ENCODE measurements at places on chromosomes 12 and 14.

- DNase-seq: no peak
Measured at GRCh38 chr12:41920355-41920754, 224.3 kb downstream of the GXYLT1 start.

GRCh38 chr12:98469109-98469508, 46.3 kb upstream of the TMPO start:
- DNase-seq: no peak

DNA sequence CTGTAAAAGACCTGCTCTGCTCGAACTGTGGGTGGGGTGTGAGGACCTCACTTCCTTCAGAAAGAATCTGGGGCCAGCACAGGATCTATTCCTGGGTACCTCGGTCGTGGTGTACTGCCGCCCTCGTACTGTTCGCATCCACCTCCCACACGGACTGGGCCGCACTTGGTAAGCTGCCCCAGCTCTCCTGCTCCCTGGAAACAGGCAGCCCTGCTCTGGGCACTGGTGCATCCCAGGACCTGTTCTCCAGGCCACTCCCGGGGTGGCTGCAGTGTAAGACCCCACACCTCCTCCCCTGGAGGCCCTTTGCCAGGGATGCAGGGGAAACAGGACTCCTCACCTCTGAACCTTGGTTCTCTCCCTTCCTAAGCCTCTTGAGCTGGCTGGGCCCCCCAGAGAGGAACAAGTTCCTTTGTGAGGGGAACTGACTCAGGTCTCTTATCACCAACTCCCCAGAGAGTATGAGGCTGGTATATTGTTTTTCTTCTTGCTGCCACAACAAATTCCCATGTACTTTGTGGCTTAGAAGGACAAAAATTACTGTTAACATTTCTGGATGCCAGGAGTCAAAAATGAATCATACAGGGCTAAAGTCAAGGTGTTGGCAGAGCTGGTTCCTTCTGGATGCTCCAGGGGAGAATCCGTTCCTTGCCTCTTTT, 276.5 kb downstream of the NUAK1 start:
- no peak for DNase-seq

GRCh38 chr14:59177262-59177661, 11.2 kb upstream of the DAAM1 start:
- no peak for DNase-seq

DNA sequence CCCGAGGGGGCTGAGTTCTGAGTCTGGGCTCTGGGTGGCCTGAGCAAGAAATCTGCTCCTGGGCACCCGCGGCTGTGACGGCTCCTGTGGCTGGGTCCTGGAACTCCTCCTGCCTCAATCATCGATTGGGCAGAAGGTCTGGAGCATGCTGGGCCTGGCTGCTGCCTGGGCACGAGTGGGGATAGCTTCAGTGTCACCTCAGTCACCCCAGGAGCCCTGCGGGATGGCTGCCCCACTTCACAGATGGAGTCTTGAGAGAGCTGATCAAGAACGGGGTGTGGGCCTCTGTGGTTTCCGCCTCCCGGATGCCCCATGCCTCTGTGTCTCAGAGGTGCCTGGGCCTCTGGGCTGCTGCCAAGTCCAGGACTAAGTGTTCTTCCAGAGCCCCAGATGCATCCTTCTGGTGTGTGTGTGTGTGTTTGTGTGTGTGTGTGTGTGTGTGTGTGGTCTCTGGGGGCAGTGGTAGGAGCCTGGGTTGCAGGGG, 185.6 kb upstream of the C14orf180 start:
- peak; percentile 46 for DNase-seq

GRCh38 chr12:83172441-83172840, 485.7 kb downstream of the TMTC2 start:
- DNase-seq: no peak

GRCh38 chr12:1614360-1614759, 14.7 kb upstream of the WNT5B start:
- DNase-seq: no peak

GRCh38 chr14:104870368-104871144, 5.5 kb downstream of the CEP170B start:
- peak; percentile 60 for DNase-seq

GRCh38 chr14:75040507-75040906, 10.8 kb downstream of the MLH3 start:
- DNase-seq: no peak

- DNase-seq: no peak
Measured at GRCh38 chr12:105204916-105205315, 31.1 kb downstream of the APPL2 start.

- DNase-seq: no peak
Measured at GRCh38 chr12:75751769-75752471, 240.5 kb upstream of the KRR1 start.

- DNase-seq: no peak
Measured at GRCh38 chr14:51792809-51793208, 67.6 kb upstream of the GNG2 start.

DNA sequence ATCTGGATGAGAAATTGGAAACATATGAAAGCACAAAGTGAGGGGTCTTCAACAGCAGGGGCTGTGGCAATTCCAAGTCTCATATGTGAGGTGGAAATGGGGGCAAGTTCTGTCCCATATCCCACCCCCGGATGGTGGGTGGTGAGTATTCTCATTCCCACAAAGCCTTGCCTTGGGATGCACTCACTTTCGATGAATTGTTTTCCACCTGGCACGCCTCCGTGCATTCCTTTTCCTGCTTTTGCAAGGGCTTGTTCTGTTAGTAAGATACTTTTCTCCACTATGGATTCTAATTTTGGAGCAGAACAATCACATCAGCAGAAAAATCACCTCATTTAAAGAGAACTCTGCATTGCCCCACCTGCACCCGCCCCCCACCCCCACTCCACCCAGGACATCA, 3.1 kb downstream of the LACRT start:
- no peak for DNase-seq

GRCh38 chr12:18562531-18562930, 175.3 kb downstream of the PLCZ1 start:
- no peak for DNase-seq

- no peak for DNase-seq
Measured at GRCh38 chr14:65810322-65810721, 397.8 kb downstream of the FUT8 start.

- no peak for DNase-seq
Measured at GRCh38 chr14:51707327-51707726, 55.6 kb downstream of the FRMD6 start.

DNA sequence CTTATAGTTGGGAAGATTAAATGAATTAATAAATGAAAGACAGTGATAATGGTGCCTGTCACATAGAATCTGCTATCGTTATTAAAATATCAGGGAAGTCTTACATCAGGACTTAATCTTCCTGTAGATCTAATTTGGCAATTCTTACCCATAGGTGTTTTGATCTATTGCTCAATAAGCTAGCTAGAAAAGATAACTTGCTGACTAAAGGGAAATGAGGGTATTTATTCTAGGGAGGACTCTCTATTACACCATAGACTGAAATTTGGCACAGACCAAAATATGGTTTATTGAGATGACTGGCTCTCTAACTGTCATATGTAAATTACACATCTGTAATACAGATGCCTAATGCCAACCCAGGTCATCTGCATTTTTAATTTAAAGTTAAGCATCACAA, 11.5 kb downstream of the HAL start:
- DNase-seq: no peak

GRCh38 chr14:68796418-68797101, 3.7 kb upstream of the ZFP36L1 start:
- DNase-seq: no peak

- DNase-seq: no peak
Measured at GRCh38 chr12:32821710-32822109, 66.0 kb upstream of the YARS2 start.

- no peak for DNase-seq
Measured at GRCh38 chr14:79855789-79856188, 355.5 kb downstream of the DIO2 start.

DNA sequence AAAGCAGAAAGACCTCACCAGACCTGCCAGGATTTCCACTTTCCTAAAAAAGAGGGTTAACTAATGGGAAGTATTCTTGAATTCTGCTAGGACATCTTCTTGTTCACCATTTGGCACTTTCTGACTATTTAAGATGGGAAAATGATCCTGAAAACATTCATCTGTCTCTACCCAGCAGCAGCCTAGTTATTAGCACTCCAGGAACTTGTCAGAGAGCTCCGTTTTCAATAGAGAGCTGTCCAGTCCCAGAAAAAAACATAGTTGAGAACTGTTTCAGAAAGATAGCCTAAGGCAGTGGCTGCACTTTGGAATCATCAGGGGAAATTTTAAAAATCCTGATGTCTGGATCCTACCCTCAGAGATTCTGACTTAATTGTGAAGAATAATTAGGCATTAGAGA, 22.1 kb upstream of the CEP83 start:
- no peak for DNase-seq

- peak; percentile 13 for DNase-seq
Measured at GRCh38 chr14:52067873-52068614, 815 bp downstream of the NID2 start.

DNA sequence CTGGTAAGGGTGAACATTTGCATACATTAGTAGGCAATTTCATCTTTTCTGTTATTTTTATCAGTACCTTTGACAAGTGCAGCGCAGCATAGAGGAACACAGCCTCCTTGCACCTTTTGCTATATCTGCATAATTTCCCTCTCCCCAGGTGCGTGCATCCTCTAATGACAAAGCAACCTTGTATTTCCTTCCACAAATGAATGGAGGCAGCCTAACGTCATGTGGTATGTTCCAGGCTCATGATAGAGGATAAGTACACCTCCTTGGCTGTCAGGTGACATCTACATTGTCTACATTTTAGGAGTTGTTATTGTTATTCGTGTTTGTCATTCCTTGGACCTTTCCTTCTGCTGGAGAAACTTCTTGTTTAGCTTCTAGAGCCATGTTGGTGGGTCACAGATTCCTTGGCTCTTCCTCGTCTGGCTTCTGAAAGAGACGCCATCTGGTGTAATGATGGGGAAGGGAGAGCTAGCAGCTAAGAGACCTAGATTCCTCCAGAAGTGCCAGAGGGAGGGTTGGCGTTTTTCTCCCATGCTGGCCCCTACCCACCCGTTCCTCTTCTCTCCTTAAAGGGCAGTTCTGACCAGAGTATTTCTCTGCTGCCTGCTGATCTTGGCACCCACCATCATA, 37.0 kb downstream of the EVL start:
- DNase-seq: no peak

DNA sequence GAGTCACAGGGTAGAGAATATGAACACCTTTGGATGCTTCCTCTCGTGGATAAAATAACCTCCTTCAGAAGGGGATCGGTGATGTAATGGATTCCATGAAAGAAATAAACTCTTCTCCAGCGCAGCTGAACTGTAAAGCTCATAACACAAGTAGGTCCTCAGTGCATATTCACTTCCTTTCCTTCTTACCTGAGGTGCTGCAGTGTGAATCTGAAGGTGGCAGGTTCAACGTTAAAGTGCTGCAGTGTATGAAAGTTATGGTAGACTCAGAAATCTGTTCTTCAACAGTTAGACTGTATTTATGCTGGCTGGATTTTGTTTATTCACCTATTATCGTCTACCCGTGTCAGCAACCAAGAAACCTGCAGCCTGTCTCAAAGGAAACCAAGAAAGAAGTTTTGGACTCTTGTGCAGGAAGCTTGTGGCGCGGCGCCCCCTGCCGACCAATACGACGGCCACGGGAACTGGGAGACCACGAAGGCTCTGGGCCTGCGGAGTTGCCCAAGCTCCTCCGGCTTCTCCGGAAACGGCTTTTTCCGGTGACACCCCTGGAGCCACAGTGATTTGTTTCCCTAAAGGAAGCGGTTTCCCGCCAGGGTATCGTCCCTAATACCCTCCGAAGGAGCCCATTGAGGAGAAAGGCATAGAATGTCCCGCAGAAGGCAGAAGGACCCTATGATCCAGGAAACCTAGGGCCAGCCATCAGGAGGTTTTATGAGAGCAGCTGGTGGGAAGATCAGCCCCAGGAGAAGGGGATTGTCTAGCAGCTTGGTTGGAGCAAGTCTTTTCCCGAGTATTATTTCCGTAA, 17.6 kb upstream of the RNASE3 start:
- peak; percentile 80 for DNase-seq

GRCh38 chr14:71536015-71536740, 396.1 kb upstream of the RGS6 start:
- no peak for DNase-seq

DNA sequence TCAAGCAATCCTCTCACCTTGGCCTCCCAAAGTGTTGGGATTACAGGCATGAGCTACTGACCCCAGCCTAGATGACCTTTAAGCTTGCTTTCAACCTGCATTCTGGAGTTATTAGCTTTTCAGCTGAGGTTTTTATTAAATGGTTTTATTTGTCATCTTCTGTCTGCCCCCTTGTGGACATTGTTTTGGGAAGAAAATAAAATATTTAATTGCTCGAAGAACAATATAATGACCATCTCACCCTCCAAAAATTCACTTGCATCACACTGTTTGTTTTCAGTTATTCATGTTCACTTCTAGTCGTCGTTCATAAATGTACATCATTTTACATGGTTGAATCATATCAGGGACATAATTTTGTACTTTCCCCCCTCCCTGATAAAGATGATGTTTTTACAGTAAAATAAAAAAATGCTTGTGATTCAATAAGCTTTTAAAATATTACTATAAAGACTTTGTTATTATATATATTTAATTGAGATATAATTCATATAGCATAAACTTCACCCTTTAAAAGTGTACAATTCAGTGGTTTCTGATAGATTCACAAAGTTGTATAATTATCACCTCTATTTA, 10.1 kb upstream of the SPATS2 start:
- DNase-seq: no peak

DNA sequence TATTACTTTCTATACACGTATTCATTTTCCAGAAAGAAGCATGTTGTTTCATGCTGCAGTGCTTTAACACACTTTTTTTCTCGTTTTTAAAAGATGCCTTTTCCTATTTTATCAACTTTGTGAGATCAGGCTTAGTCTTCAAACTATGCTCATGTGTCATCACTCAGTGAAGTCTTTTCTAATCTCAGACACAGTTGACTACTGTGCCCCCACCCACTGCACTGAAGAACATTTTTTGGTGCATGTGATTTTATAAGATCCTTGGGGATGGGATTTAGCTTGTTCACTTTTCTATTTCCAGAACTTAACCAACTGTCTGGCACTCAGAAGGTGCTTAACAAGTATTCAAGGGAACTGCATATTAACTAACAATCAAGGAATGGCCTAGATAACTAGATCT, 85.5 kb downstream of the CDK17 start:
- no peak for DNase-seq

DNA sequence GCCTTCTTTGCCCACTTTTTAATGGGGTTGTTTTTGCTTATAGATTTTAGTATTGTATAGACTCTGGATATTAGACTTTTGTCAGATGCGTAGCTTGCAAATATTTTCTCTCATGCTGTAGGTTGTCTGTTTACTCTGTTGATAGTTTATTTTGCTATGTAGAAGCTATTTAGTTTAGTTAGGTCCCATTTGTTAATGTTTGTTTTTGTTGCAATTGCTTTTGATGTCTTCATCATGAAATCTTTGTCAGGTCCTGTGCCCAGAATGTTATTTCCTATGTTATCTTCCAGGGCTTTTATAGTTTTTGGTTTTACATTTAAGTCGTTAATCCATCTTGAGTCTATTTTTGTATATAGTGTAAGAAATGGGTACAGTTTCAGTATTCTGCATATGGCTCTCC, 30.0 kb upstream of the LYZ start:
- no peak for DNase-seq
